ENCODE measurements at places on chromosomes 4 and X.

DNA sequence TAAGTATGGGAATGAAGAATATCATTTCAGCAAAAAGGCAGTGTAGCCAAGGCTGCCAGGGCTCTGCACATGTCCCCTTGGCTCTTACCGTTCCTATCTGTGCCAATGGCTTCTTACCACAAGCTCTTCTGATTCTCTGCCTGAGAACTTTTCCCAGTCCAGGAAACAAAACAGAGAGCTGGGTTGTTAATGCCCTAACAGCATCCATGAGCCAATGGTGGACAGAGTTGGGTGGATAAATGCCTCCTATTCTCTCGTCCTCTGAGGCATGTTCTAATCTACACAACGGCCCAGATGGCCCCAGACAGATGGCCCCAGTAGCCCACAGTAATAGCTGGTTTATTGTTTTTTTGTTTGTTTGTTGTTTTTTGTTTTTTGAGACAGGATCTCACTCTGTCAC, 28.0 kb downstream of the SCD5 start:
- DNase-seq: no peak

DNA sequence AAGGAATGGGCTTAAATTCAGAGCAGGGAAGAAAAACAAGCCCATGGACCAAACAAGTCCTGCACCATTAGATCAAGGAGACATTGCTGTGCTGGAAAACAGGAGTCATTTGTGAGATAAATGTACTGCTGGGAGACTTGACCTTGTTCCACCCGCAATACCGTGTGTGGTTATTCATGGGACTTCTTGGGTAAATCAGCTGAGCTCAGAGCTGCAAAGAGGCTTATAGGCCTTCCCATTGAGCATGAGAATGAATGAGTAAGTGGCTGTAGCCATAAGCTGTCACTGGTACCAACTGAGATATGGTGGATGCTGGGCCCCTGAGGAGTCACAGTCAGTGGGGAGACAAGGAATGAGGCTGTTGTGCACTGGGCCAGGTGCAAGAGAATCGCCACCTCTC, 2.3 kb upstream of the CYTL1 start:
- DNase-seq: no peak

- no peak for DNase-seq
These were observed 20.8 kb upstream of the TMEM185A start for GRCh38 chrX:149652232-149652981.

GRCh38 chr4:99606716-99607115, 32.1 kb downstream of the MTTP start:
- no peak for DNase-seq

- no peak for DNase-seq
These were observed 96.5 kb downstream of the FRMPD4 start for GRCh38 chrX:12234534-12235329.

DNA sequence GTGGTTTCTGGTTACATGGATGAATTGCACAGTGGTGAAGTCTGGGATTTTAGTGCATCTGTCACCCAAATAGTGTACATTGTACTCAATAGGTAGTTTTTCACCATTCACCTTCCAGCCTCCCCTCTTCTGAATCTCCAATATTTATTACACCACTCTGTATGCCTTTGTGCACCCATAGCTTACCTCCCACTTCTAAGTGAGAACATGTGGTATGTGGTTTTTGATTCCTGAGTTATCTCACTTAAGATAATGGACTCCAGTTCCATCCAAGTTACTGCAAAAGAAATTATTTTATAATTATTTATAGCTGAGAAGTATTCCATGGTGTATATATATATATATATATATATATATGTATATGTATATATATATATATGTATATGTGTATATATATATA, 155.8 kb downstream of the HHIP start:
- no peak for DNase-seq

DNA sequence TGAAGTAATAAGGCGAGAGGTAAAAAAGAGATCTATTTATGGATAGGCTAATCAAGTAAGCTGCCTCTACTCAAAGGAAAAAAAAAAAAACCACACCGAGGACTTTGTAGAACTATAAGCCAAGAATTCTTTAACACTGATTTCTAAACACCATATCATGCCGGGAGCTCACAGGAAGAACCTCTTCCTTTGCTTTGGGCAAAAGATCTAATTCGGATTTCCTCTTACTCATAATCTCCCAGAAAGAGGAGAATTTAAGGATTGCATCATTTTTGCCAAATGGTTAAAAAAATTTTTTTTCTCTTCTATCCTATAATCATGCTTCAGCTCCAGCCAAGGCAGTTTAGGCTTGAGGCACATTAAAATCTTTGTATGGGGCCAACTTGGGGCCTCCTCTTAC, 95.5 kb downstream of the ZNF827 start:
- DNase-seq: no peak

- no peak for DNase-seq
These were observed at the start of gene MAOB for GRCh38 chrX:43882294-43882681. TSS of gene MAOB (minus strand) at chrX:43882450. CDS start at chrX:43882299, 151 bp downstream.

Data from stimulated activated CD4-positive, alpha-beta T cell treated with anti-CD3 and anti-CD28 coated beads, Interleukin-1b, Interleukin-23, amount 100 ng/mL, for 1 hour (primary cell).